NCI-H2227 treated with DMSO at 0.1 percent for 48 hours (cell line): ENCODE measurements at places on chromosomes 12 and 14.

DNA sequence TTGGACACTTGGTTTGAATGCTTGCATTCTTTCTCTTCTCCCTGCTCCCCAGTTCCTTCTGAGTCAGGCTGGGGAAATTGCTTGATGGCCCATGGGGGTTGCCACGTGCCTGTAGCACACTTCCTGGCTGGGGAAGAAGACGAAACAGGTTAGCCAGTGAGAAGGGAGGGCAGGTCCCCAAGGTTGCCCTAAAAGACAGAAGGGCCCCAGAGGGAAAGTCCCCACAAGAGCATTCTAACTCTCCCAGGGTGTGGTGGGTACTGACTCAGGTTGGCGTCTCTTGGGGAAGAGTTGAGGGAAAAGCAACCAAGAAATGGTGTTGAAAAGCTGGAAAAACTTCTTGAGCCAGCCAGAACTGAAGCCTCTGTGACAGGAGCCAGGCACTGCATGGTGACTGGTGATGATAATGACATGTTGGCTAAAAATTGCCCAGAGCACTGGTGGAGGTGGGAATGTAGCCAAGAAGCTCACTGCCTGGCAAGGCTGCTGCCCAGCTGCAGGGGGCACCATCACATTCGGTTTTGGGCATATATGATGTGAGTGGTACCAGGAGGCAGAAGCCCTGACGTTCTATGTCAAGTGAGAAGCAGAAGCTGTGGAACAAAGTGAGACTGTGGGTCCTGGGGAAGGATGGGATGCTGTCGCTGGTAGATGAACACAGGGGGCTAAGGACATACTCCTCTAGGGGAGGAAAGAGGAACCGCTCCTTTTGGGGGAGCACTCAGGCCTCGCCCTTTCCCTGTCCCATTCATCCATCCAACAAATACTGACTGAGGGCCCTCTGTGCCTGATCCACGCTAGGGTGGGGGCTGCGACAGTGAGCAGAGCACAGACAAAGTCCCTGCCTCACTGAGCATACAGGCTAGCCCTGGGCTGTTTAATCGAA lies 8.1 kb upstream of the RABGGTA start:
- DNase-seq = no peak

GRCh38 chr12:114443607-114444421 lies 37.9 kb upstream of the TBX5 start:
- DNase-seq = no peak

DNA sequence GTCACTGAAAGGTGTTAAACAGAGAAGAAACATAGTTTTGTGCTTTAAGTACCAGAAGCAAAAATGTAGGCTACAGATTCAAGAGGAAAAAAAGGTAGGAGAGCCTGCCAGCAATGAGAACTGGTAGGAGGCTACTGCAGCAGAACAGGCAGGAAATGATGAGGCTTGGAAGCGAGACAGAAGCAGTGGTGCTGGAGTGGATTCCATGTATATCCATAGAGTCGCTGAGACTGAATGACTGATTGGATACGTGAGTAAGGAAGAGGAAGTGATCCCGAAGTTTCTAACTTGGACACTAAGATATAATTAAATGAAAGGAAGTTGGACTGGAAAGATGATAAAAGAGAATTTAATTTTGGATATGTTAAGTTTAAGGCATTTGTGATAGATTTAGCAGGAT lies 45.0 kb upstream of the CCDC91 start:
- DNase-seq = no peak

DNA sequence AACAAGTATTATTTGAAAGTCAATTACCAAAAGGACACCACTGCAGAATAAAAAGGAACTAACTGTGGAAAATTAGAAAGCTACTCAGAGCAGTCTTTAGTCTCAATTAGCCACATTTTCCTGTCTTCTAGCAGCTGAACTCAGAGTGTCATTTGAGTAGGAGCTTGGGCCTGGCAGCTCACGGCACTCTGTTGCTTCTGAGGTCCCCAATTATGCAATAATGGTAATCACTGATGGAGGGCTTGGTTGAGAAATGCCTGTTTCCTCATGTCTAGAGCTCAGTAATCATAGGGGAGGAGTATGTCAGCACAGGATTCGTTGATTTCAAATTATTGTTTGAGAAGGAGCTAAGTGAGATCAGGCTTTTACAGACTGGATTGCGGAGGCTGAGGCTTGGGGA lies 108.6 kb downstream of the VRK1 start:
- peak; percentile 49 for DNase-seq

DNA sequence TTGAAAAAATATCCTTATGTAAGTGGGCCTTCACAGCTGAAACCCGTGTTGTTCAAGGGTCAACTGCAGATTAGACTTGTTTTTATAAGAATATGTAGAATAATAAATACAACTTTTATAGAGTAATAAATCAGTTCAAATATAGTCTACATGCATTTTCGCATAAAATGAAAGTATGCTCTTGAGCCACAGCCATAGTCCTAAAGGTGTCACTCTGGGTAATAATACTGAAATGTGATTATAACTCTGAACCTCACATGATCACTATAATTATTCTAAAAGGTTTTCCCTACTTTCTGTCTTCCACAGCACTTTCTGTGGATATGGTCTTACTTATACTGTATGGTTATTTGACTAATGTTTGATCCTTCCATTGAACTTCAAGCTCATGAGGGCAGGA lies 185.8 kb downstream of the SLC6A15 start:
- DNase-seq = no peak

DNA sequence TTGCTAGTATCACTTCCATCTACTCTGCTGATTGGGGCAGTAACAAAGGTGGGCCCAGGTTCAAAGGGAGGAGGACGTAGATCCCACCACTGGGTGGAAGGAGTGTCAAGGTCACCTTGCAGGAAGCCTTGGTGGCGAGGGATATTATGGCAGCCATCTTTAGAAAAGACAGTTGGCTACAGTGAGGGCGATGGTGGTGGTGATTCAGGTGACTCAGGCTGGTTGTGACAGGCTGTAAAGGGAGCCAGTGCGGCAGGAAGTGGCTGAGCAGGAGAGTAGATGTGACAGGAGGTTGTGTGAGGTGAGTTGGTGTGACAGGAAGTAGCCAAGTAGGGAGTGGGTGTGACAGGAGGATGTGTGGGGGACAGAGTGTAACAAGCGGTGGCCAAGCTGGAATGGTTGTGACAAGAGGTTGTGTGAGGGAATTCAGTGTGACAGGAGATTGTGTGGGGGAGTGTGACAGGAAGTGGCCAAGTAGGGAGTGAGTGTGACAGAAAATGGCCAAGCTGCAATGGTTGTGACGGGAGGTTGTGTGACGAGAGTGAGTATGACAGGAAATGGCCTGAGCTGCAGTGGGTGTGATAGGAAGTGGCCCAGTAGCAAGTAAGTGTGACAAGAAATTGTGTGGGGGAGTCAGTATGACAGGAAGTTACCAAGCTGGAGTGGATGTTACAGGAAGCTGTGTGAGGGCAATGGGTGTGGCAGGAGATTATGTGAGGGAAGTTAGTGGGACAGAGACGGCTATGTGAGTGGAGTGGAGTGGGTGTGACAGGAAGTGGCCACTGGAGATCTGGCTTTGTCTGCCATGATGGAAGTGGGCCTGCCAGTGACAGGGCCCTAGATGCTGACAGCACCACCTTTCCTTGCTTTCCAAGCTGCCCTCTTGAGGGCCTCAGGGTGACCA lies 136.5 kb upstream of the MYL2 start:
- no peak for DNase-seq

GRCh38 chr12:128652136-128652751 lies 171.5 kb downstream of the SLC15A4 start:
- no peak for DNase-seq
